ENCODE measurements at places on chromosomes 7 and 10.

DNA sequence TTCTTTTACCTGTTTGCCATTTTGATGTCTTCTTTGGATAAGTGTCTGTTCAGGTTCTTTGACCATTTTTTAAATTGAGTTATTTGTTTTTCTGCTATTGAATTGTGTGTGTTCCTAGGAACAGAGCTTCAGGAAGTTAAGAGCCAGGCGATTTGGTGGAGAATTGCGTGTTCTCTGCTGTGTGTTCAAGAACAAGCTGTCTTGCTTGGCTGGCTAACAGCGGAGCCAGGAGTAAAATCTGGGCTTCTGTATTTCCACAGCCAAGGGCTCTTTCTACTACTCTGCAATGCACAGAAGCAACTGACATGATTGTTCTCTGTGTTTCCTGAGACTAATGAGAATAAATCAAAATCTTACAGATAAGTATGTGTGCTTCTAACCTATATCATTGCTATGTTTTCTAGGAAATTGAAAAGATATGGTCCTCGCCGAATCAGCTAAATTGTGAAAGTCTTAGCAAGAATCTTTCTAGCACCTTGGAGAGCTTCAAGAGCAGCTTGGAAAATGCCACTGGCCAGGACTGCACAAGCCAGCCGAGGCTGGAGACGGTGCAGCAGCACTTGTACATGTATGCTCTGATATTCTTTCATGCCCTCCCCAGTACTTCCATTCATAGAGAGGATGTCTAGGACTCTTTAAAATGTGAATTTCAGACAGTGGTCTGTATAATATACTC is 124.2 kb downstream of the ABCA13 start:
- DNase-seq = no peak

- DNase-seq = no peak
Observed at GRCh38 chr10:114905450-114905849, 32.5 kb upstream of the TRUB1 start.

GRCh38 chr10:52409928-52410327 is 95.8 kb downstream of the DKK1 start:
- no peak for DNase-seq

- DNase-seq = no peak
Observed at GRCh38 chr7:235576-236395, 43.4 kb downstream of the FAM20C start.

DNA sequence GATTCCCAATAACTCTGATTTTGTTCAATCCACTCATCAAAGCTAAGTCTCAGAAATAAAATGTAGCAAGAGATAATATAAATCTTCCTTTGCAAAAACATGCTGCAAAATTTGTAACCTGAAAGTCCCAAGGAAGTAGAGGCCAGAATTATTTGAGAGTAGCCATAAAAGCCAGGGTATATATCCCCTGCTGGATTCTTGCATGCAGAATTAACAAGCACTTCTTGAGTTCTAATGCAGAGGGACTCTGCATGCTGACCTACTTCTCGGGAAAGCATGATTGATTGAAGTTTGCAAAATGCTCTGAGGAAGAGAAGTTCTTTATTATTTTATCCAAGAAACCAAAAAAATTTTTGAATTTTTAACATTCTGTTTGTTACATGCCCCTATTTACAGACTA is 121.6 kb downstream of the THSD7A start:
- DNase-seq = no peak

DNA sequence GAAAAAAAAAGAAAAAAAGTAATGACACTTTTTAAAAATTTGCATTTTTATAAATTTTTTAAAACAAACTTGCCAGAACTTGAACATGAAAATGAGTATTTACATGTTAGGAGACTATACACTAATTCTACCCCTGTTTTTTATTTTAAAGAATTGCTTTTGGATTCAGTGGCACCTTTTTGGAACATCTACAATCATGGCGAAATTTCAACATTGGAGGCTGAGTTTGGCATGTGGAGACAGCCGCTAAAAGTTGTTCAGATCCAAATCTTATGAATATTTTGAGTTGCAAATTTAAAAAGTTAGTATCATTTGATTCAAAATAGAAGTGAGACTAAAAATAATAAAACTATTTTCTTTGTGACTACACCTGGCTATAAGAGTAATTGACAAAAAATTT is 804.2 kb downstream of the MAGI2 start:
- no peak for DNase-seq

DNA sequence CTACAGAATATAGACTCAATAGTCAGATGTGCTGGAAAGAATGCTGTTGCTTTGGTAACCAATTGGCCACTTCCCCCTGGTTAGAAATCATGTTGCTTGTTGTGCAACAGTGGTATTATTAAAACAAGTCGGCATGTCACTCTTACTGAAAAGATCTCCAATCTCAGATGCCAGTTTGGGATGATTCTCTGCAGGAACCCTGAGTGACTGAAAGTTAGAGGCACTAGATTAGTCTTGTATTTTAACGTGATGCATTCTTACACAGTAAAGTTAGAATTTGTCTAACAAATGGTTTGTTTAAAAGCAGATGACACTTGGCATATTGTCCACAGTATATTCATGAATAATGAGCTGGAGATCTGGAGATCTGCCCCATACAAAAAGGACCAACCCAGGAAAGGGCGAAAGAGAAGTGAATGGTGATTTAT is 287.6 kb downstream of the TWIST1 start:
- DNase-seq = no peak

- DNase-seq = no peak
Observed at GRCh38 chr7:129698516-129699418, 87.2 kb downstream of the NRF1 start.

GRCh38 chr10:97659589-97659988 is 19.1 kb downstream of the PI4K2A start:
- DNase-seq = no peak

- DNase-seq = no peak
Observed at GRCh38 chr7:22864301-22864700, 41.7 kb upstream of the TOMM7 start.

- DNase-seq = no peak
Observed at GRCh38 chr10:112624546-112625048, 177.6 kb downstream of the VTI1A start.

- DNase-seq = no peak
Observed at GRCh38 chr7:91876391-91877133, 3.9 kb downstream of the MTERF1 start.
